A549 treated with GW870086 at 1 μM for 4 hours (cell line): ENCODE measurements at places on chromosomes 4 and X. TPM values are rescaled to one million over a fixed set of nuclear protein-coding genes. Genes with fewer than 3 reads are reported as not detected.

The AFM gene
- not detected in 5 replicates for total RNA-seq

The PDE6B gene
- total RNA-seq, result not detected in 5 replicates

The UGT8 gene
- total RNA-seq, result 0.10 to 0.24 TPM (median 0.15 TPM) in 5 replicates

The PHEX gene
- 0.30 to 0.48 TPM (median 0.44 TPM) in 5 replicates for total RNA-seq

The MAGEB2 gene
- total RNA-seq, result not detected in 5 replicates

The MAP7D2 gene
- 5.4 to 6.5 TPM (median 5.9 TPM) in 5 replicates for total RNA-seq

The KIT gene
- not detected in 5 replicates for total RNA-seq

The ODAPH gene
- total RNA-seq, result not detected in 5 replicates

The LUZP4 gene
- not detected in 5 replicates for total RNA-seq

The KLHL5 gene
- 44.5 to 64.0 TPM (median 57.5 TPM) in 5 replicates for total RNA-seq

The HSD17B13 gene
- 0.06 to 0.10 TPM (median 0.07 TPM) in 3 of 5 replicates, not detected in the others for total RNA-seq

The MAGEE1 gene
- total RNA-seq, result 3.7 to 4.8 TPM (median 4.1 TPM) in 5 replicates

The FAM149A gene
- 0.95 to 1.8 TPM (median 1.4 TPM) in 5 replicates for total RNA-seq

The ABCG2 gene
- 18.2 to 21.9 TPM (median 18.7 TPM) in 5 replicates for total RNA-seq

The GAGE13 gene
- not detected in 5 replicates for total RNA-seq

The ANK2 gene
- total RNA-seq, result 0.72 to 1.2 TPM (median 0.82 TPM) in 5 replicates

The FREM3 gene
- not detected in 5 replicates for total RNA-seq

The P2RY10 gene
- not detected in 5 replicates for total RNA-seq

The USP27X gene
- 3.3 to 4.3 TPM (median 4.1 TPM) in 5 replicates for total RNA-seq

The C4orf54 gene
- total RNA-seq, result not detected in 5 replicates

The TEX11 gene
- total RNA-seq, result not detected in 5 replicates

The SYP gene
- 2.7 to 3.5 TPM (median 3.0 TPM) in 5 replicates for total RNA-seq

The FGFR3 gene
- 1.2 to 3.1 TPM (median 2.8 TPM) in 5 replicates for total RNA-seq

The PDLIM3 gene
- 0.12 to 0.73 TPM (median 0.29 TPM) in 4 of 5 replicates, not detected in the other for total RNA-seq

The NAP1L3 gene
- total RNA-seq, result 0.27 to 0.50 TPM (median 0.34 TPM) in 5 replicates

The CYTL1 gene
- not detected in 5 replicates for total RNA-seq

The TMEM144 gene
- 3.4 to 3.7 TPM (median 3.6 TPM) in 5 replicates for total RNA-seq
